Metanephros (tissue), 2 donors: ENCODE measurements at places on chromosomes 7 and 10. TPM values are rescaled to one million over a fixed set of nuclear protein-coding genes. Genes with fewer than 3 reads are reported as not detected.

The KIAA1217 gene
- 103 TPM for total RNA-seq

The RPEL1 gene
- not detected for total RNA-seq

The GNG11 gene
- total RNA-seq = 22.5 TPM

The HMX2 gene
- 0.99 TPM for total RNA-seq

The GLRX3 gene
- total RNA-seq = 35.6 TPM

The ZKSCAN5 gene
- total RNA-seq = 10.4 TPM

The MRLN gene
- total RNA-seq = 26.3 TPM

The NSUN6 gene
- 26.9 TPM for total RNA-seq

The AKR1D1 gene
- total RNA-seq = 0.06 TPM

The EPDR1 gene
- total RNA-seq = 34.3 TPM

The ADARB2 gene
- 0.76 TPM for total RNA-seq

The HSPA12A gene
- total RNA-seq = 26.6 TPM

The PNLIPRP3 gene
- not detected for total RNA-seq

The PRSS1 gene
- 0.41 TPM for total RNA-seq

The CWF19L1 gene
- total RNA-seq = 24.8 TPM

The CALHM3 gene
- not detected for total RNA-seq

The SFTPD gene
- total RNA-seq = 0.53 TPM

The ECHDC3 gene
- total RNA-seq = 30.1 TPM

The SPDYE2 gene
- total RNA-seq = not detected

The DNAH11 gene
- total RNA-seq = 3.0 TPM

The FAM221A gene
- 11.1 TPM for total RNA-seq
